ENCODE measurements at places on chromosomes 12 and 14.

DNA sequence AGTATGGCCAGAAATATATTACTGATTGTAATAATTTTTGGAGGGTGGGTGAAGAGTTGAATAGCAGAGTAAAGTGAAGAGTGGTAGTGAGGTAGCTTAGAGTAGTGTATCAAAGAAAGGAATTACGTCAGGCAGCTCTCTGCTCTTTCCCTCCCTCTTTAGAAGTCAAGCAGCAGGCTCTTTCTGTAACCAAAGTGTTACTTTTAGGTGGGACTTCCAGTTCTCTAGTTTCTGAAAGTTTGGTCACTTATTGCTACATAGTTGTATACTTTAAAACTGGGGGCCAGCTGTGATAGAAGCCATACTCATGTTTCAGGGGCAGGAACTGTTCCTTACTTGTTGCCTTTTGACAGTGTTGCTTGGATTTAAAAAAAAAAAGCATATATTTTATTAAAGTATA is 30.6 kb downstream of the ATF7IP start:
- DNase-seq, result no peak

DNA sequence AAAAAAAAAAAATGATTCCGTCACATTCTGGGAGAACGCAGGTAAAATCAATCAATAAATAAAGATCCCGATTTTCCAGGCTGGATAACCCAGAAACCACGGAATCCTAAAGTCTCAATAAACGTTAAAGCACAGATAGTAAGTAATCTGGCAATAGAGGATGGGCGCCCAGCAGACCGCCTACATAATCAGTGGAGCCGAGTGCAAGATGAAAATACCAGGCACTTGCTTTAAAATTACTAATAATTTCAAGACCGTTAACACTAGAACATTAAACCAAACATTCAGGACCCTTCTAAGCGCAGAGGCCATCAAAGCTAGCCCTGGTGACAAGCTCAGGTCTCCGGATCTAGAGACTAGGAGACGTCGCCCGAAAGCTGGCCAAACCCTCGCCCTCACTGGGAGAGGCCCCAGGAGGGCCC is 1.2 kb upstream of the DCAF11 start:
- DNase-seq, result no peak

DNA sequence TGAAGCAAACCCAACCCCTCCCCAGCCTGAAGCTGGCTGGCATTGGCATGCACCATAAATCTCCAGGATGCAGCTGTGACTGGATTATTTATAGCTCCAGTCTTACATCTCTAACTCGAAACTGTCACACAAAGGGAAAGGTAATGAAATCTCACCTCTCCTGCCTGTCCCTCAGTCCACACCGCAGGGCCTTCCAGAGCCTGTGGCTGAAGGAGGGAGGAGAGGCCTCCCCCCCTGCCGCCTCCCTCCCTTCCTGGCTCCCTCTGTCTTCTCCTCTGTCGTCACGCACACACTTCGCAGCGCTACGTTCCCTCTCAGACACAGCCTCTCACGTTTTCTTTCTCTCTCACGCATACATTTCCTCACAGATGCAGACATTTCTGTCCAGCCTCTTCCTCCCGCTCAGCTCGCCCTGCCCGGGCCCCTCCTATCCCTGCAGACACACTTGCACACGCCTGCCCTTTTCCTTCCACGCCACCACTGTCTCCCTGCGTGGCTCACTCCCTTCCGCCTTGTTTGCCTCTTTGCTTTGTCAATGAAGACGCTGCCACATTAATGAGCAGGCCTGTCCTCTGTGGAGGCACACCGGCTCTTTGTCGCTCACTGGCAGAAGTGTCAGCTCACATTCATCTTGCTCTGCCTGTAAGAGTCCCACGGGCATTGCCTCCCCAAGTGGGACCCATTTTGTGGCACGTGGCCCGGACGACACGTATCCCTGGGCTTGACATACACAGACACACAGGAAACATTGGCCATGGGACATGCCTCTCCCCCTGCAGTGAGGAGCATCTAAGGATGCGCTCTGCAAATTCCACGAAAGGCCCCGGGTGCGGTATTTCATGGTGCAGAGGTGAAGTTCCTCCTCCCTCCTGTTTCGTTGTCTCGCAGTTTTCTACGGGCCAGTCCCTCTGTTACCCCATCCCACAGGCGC is 27.9 kb downstream of the IRF2BPL start:
- DNase-seq, result no peak

GRCh38 chr12:1421091-1421846 is 173.1 kb downstream of the FBXL14 start:
- no peak for DNase-seq

DNA sequence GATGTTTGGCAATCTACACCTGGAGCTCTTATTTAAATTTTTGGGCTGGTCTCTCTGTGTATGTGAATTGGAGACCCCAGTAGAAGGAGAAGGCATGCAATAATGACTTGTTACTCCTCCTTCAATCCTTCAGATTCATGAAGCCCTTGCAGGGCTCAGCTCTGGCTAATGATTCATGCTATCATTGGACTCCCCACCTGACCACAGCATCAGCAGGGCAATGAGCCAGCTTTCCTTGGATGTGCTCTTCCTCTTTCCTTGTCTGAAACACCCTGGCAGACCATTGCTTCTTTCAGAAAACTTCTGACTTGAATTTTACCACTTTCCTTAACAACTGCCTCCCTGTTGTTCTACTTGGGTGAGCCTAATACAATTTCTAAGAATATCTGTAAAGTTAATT is 1019.2 kb downstream of the AACS start:
- DNase-seq, result no peak

DNA sequence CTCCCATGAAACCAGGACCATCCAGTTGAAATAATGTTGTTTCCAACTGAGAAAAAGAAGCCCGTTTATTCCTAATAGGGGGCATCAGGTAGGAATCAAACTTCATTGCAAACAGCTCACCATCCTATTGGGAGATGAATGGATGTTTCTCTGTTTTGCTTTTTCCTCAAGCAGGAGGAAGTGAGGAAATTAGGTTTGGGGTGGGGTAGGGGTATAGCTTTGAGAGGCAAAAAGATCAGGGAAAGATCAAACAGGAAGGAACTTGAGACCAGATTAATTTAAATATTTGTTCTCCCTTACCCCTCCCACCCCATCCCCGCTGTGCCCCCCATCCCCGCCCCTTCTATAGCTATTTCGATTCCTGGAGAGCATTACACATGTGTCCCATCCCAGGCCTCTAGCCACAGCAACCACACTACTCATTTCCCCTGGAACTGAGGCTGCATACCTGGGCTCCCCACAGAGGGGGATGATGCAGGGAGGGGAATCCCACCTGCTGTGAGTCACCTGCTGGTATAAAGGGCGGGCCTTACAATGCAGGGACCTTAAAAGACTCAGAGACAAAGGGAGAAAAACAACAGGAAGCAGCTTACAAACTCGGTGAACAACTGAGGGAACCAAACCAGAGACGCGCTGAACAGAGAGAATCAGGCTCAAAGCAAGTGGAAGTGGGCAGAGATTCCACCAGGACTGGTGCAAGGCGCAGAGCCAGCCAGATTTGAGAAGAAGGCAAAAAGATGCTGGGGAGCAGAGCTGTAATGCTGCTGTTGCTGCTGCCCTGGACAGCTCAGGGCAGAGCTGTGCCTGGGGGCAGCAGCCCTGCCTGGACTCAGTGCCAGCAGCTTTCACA is at the start of gene IL23A:
Gene IL23A, plus strand, starts transcription at position 577 of the 850 bp plus-strand sequence. Its CDS starts 161 bp downstream, at position 738.
- DNase-seq, result no peak

GRCh38 chr12:132803888-132804287 is 24.8 kb downstream of the GOLGA3 start:
- DNase-seq, result no peak

DNA sequence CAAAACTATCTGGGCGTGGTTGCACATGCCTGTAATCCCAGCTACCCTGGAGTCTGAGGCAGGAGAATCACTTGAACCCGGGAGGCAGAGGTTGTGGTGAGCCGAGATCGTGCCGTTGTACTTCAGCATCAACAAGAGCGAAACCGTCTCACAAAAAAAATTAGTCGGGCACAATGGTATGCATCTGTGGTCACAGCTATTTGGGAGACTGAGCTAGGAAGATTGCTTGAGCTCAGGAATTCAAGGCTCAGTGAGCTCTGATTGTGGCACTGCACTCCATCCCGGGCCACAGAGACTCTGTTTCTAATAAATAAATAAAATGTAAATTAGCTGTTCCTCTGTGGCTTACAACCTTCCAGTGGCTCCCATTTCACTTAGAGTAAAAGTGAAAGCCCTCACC is 28.0 kb downstream of the RCOR1 start:
- no peak for DNase-seq

DNA sequence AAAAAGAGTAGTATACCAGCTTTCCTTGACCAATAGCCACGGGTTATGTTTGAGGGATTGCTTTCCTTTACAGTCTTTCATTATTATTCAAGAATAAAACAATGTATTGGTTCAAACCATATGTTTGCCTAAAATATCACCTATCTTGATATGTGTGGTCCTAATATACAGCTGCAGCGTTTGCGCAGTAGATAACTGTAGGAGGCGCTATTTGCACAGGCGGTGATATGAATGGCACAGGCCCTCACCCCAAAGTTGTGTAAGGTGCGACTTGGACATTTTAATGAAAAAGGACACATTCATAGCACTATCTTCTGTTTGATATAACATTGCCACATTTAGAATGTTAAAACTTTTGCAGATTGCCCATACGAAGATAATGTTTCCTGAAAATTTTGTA is 298.4 kb downstream of the TRHDE start:
- DNase-seq, result no peak

Data from HFF-Myc (cell line).